ENCODE measurements at places on chromosomes 4 and X.

GRCh38 chr4:114349543-114350175 lies 248.9 kb upstream of the UGT8 start:
- DNase-seq = no peak

DNA sequence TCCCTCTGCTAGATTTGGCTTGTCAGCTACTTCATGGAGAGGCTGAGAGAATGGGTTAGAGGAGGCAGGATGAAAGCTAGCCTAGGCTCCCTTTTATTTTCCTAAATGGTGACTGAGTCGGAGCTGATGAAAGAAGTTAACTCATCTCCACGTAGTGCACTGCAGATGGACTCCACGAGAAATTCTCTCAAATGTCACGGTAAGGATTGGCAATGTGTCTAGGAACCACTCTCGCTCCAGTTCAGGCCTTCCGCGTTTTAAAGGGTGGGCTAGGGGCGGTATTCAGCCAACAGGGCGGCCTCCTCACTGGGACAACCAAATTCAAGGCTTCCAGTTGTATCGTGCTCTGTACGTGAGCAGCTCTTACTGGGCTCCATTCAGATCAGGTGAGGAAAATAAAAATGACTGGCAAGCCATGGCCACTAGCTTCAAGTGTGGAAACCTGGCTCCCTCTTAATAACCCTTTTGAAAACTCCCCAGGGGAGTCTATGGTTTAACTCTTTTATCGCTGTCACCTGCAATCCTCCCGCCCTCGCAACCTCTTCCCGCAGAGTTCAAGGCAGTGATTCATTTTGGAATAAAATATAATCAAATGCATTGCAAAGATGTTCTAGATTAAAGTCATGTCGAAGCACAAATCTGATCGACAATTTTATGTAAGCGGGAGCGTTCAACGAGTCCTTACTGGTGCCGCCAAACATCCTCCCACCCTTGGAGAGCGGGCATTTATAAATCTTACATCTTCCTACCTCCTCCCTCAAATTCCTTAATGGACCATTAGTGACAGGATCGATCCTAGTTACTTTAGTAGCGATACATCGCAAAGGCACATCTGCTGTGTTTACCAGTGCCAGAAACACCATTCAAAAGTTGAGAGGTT lies 1.2 kb downstream of the SPOCK3 start:
- DNase-seq = no peak

- peak; percentile 22 for DNase-seq
Observed at GRCh38 chr4:159764343-159764952, 661.6 kb downstream of the RAPGEF2 start.

DNA sequence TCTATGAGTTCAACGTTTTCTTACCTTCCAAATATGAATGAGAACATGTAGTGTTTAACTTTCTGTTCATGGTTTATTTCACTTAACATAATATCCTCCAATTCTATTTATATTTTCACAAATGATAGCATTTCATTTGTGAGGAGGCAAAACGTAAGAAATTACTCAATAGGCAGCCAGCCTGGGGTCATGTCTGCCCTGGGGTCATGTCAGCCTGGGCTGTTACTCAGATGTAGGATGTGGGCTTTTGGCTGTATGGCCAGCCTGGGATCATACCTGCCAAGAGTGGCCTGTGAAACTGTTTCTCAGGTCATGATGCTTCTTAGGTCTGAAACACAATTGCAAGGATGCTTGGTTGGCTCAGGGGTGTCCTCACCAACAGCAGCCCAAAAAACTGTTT lies 187.0 kb downstream of the FBXO8 start:
- DNase-seq = no peak

- DNase-seq = no peak
Observed at GRCh38 chr4:158055668-158056067, 117.2 kb downstream of the GASK1B start.

GRCh38 chrX:7139202-7140081 lies 8.1 kb upstream of the STS start:
- peak; percentile 33 for DNase-seq

- no peak for DNase-seq
Observed at GRCh38 chr4:40713798-40714197, 36.0 kb upstream of the NSUN7 start.

GRCh38 chrX:46865281-46865680 lies 28.4 kb downstream of the RP2 start:
- peak; percentile 70 for DNase-seq

Measured in dermis microvascular lymphatic vessel endothelial cell (primary cell).